Daoy (cell line): ENCODE measurements at places on chromosomes 1 and 21. TPM values are rescaled to one million over a fixed set of nuclear protein-coding genes. Genes with fewer than 3 reads are reported as not detected.

DCAF6 gene
- total RNA-seq: 20.9 and 26.9 TPM in 2 replicates

CD164L2 gene
- not detected in 2 replicates for total RNA-seq

BEND5 gene
- 0.77 and 3.1 TPM in 2 replicates for total RNA-seq

- DNase-seq: no peak
Measured at GRCh38 chr1:53585129-53585528, 125.9 kb downstream of the DMRTB1 start.

- DNase-seq: peak; percentile 66
Measured at GRCh38 chr1:157073944-157074685, 25.5 kb downstream of the ETV3L start.

- DNase-seq: no peak
Measured at GRCh38 chr1:241881440-241881839, 33.4 kb downstream of the EXO1 start.

- no peak for DNase-seq
Measured at GRCh38 chr1:112358061-112358770, 37.8 kb upstream of the CTTNBP2NL start.

DNA sequence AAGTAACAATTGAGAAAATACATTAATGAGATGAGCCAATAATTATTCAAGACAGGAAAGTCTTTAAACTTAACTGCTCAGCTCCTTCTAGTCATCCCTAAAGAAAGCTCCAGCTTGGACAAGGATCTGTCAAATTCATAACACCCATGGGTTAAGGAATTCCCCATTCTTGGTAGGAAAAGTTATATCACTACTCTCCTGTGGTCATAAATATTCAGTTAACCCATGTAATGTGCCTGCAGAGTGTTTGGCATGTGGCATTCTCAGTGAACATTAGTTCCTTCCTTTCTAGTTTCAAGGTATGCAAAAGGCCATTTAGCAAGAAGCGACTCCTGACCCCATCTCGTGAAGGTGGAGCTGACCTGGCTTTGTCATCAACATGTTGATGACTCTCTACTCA, 76.7 kb upstream of the VCAM1 start:
- DNase-seq: no peak

DNA sequence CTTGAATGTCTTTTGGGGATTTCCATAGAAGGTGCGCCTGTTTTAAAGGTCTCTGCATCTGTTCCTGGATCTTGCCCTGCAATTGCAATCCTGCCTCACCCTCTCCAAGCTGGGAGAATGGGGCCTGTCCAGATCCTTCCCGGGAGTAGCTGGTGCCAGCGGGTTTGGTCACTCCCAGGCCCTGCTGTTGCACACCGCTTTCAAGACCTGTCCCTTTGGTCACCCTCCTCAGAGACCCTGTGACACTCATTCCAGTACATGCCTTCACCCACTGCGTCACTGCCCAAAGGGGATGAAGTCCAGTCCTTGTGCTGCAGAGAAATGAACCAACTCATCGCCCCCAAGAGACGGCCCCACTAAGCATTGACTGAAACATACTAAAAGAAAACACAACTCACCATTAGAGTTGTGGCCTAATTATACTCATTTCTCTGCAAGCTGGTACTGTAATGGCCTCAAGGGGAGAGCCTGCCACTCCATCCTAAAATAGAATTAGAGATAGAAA, 1.9 kb upstream of the IRF2BP2 start:
- peak; percentile 55 for DNase-seq

DNA sequence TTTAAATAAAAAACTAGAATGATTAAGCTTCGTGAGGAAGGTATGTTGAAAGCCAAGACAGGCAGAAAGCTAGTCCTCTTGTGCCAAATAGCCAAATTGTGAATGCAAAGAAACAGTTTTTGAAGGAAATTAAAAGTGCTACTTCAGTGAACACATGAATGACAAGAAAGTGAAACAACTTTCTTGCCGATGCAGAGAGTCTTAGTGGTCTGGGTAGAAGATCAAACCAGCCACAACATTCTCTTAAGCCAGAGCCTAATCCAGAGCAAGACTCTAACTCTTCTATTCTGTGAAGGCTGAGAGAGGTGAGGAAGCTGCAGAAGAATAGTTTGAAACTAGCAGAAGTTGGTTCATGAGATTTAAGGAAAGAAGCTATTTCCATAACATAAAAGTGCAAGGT, 63.2 kb downstream of the TTC3 start:
- no peak for DNase-seq

- peak; percentile 55 for DNase-seq
Measured at GRCh38 chr1:115112496-115113375, 23.4 kb upstream of the TSPAN2 start.

- DNase-seq: no peak
Measured at GRCh38 chr1:46983830-46984586, 39.5 kb upstream of the CYP4X1 start.

GRCh38 chr1:53590531-53591515, 131.6 kb downstream of the DMRTB1 start:
- no peak for DNase-seq

- peak; percentile 82 for DNase-seq
Measured at GRCh38 chr1:90707363-90707710, 9.8 kb downstream of the BARHL2 start.

- no peak for DNase-seq
Measured at GRCh38 chr1:160238408-160238807, 23.9 kb downstream of the DCAF8 start.

DNA sequence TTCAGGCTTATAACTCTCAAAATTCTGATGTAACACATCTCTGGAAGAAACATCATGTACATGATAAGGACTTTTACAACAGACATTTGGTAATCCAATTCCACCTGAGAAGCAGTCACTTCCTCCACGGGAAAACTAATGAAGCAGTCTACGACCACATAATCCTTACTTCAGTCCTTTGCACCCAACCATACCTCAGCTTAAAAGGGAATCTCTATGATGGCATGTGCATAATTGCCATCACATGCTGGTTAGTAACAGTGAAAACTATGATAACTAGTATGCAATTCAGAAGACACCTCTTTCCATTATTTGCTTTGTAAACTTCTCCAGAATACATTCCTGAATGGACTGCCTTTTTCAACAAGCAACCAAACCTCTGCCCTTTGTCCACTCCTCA, 53.1 kb downstream of the TTC13 start:
- DNase-seq: no peak
